Retinal pigment epithelial cell (primary cell): ENCODE measurements at places on chromosomes 16 and 17.

DNA sequence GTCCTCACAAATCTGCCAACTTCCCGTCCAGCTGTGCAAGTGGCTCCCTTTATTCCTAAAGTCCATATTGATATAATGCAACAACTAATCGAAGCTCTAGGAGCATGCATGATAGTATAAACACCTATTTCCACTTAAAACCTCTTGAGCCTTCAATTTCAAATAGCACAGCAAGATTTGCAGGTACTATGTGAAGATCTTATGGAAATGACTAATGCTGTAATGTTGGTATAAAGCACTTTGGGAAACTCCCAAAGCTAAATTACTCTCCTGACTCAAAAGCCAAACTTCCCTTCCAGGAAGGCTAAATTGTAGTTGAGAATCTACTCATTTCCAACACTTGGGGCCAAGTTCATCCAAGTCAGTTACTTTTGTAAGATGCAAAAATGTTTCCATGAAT is 287.6 kb upstream of the CDH11 start:
- no peak for DNase-seq

GRCh38 chr17:42227849-42228700 is 33.8 kb upstream of the GHDC start:
- DNase-seq: no peak

DNA sequence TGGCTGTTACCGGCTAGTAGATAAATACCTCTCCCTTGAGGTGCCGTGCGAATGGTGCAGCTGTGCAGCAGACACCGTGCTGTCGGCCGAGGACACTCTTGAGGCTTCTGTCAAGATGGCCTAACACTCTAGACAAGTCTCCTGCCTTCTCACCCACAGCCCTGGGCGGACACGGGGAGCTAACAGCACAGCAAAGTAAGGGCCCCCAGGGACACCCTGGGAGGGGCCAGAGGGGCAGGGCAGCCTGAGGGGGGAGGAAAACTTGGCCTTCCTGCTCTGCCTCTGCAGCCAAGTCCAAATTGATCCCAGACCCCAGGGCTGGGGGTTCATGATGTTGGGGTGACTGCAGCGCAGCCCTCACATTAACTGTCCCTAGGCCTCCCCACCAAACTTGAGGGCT is 210.2 kb downstream of the RPTOR start:
- no peak for DNase-seq

DNA sequence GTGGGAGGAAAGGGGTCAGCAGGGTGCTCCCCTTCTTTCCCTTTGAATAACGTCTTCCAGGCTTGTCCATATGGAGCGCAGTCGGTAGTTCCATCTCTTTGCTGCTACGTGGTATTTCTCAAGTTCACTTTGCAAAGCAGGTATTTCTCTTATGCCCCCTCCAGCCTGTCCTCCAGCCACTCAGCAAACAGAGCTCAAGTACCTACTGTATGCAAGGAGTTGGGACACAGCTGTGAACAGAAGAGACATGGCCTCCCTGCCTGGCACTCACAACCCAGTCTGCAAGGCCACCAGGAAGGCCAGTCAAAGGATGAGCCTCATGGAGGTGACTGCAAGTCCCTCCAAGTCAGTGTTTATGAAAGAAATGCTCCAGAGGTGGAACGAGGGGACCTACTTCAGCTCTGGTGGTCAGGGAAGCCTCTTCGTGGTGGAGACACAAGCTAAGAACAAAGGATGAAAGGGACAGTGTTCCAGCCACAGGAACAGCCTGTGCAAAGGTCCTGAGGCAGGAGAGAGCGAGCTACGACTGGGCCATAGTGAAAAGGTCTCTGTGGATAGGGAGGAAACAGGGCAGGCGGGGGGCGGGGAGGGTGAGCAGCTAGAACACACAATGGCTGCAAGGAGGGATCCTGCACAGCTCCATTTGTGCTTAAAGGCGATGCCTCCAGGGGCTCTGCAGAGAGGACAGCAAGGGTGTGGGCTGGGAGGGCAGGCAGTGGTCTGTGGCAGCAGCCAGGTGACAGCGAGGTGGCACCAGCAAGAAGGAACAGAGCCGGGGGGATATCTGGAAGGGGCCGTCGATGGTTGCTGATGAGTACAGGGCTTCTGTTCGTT is 32.6 kb downstream of the PPL start:
- no peak for DNase-seq

- no peak for DNase-seq
Measured at GRCh38 chr17:9519583-9520272, 55.9 kb downstream of the STX8 start.
